ENCODE measurements at places on chromosomes 5 and 9.

DNA sequence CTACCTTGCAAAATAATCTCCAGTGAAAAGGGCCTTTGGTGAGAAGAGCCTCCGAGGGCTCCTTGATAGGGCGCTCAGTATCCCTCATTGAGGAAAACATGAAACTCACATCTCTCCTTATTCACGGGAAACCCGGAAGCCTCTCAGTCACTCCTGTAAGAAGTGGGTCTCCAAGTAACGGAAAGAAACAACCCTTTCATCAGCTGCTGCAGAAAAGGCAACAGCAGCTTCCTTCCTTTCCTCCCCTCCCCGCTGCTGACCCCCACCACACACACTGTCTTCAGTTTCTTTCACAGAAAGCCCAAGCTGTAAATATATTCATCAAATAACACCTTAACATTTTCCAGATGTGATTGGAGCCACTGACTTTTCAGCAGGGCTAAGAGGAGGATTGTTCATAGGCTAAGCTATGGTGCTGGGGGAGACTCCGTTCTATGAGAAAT, 81.4 kb downstream of the C9orf152 start:
- no peak for DNase-seq

DNA sequence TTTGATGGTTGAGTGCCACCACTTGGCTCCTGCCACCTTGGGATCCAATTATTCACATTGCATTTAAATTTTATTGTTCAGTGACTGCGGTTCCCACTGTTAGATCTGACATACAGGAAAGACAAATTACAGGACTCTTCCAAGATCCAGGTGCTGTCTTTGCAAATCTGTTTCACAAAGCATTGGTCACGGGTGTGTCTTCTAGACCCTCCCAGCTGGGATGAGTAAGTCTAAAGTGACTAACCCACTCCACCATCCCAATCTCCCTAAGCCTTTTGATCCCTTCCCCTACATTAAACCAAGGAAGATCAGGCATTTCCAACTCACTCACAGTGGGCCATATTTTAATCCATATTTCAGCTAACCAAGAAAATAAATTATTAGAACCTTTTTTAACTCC, 1016.3 kb upstream of the CTNND2 start:
- DNase-seq, result no peak

DNA sequence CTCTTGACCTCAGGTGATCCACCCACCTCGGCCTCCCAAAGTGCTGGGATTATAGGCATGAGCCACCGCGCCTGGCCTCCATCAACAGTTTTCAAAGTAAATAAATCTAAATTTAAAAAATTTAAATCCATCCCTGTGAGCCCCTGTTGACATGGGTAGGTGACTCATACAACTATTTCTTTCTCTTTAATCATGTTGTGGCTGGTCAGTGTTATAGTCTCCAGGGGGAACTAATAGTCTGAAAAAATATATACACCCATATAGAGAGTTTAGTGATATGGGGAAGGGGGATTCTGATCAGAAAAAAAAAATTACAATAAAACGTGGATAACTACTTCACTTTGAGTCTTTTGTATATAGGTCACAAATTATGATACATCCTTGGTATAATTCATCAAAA, 159.2 kb downstream of the ZNF608 start:
- DNase-seq, result no peak

DNA sequence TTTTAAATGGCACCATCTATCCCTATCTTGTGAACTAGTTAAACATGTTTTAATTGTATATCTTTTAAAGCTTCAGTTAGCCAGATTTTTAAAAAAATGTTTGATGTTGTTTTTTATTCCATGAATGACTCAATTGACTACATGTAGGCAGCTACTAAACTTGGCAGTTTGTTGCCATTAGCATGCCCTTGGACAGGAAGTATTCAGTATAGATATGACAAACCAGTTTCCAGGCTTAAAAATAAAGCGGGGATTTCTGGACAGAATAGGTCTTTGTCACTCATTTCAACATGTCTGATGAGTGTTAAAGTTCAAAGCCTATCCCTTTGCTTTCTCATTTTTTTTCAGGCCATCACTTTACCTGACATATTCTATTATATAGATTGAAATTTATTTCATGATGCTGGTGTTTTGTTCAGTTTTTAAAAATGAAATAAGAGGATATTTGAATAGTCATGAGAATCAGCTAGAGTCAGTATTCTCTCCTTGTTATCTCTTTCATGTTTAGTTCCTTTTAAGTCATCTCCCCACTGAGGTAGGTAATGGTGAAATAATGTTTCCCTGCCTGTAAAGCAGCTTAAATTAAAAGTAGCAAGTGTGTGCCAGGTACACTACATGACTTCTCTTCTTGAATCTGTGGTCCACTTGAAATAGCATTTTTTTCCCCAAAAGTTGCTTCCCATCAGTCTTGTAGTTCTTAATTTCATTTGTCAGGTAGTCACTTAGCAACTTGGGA, 11.9 kb downstream of the TNFAIP8 start:
- DNase-seq, result no peak

DNA sequence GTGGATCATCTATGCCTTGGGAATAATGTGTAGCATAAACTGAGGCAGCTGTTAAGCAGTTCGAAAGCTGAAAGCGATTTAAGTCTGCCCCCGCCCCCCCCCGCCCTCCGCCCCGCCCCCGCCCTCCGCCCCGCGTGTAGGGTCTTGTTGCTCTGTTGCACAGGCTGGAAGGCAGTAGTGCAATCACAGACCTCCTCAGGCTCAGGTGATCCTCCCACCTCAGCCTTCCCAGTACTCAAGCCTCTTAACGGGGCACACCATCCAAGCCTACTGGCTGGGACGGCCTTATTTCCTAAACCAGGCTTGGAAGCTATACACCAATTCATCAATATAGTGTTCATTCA, 945 bp downstream of the ANKDD1B start:
- DNase-seq, result no peak

GRCh38 chr5:135327429-135328127, 71.5 kb downstream of the MACROH2A1 start:
- DNase-seq, result no peak

DNA sequence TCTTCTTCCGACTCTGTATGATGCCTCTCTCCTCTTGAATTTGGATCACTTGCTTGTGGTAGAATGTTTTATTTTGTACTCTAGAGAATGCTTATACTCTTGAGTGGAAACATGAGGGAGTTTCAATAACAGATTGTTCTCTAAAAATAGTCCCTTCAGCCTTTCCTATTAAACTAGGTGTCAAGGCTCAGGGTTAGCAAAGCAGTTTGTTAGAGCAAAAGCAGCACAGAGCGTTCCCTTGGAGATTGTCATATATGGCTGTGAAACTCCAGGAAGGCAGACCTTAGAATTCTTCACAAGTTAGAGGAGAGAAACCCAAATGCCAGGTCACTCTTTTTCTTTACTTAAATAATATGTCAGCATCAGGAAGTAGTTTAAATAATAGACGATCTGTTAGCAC, 33.0 kb downstream of the MAMDC2 start:
- no peak for DNase-seq

GRCh38 chr5:64947031-64947430, 178.3 kb downstream of the CWC27 start:
- no peak for DNase-seq

DNA sequence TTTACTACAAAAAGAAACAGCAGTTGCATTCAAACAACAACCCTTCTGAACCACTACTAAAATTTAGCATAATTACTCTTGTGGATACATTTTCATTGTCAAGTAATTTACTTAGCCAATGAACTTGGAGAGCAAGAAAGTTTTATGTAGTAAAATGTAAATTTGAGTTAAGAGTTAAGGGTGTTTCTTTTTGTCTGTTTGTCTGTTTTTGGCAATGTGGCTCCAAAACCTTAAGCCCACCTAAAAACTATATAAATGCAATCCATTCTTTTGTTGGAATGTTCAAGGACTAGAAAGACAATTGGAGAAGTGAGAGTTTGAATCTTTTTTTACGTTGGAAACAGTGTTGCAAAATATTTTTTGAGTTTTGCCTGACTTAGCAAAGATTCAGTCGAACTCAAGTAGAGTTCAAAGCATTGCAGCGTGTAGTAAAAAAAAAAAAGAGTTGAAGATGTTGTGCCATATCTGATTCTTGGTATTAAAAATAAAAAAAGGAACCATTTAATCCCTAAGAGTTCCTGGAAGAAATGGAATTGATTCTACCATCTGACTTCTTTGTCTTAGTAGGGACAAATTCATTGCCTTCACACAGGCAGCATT, 867 bp downstream of the SYK start:
- no peak for DNase-seq

- no peak for DNase-seq
Measured at GRCh38 chr5:142938266-142938880, 168.2 kb downstream of the ARHGAP26 start.

DNA sequence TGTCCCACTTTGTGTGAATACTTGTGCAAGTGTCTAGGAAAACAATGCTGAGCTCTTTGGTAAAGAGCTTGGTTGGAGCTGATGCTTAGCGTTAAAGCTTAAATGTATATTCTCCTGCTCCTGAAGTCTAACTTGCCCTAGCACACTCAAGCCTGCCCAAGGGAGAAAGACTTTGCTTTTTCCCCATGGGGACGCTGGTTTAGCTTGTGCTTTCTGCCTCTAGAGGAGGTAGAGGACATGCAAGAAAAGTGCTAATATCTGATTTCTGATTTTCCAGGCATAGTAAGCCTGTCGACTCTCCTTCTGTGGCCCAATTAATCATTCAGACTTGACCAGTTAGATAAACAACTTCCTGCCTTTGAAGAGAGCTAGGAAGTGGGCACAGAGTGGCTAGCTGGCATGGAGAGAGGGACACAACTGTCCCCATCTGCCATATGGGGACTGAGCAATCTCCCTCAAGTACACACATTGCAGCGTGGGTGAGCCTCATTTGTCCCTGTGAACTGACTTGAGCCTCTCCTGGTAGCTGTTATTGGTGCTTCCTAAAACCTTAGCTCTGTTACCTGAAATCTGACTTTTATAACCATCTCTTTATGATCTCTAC, 348.4 kb downstream of the BRINP1 start:
- no peak for DNase-seq

DNA sequence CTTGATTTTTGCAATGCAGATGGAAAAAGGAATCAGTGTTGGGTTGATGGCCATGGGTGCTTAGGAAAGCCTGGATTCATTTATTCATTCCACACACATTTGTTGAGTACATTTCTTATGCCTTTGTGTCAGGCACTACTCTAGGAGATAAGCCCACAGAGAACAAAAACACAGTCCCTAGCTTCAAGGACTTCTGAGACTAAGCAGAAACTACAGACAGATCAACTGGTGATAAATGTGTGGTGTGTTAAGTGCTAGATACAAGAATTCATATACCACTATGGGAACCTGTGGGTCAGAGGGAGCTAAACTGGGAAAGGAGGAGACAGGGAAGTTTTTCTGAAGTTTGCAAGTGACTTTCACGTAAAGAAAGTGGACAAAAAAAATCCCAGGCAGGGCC, 119.9 kb downstream of the CEMIP2 start:
- no peak for DNase-seq

DNA sequence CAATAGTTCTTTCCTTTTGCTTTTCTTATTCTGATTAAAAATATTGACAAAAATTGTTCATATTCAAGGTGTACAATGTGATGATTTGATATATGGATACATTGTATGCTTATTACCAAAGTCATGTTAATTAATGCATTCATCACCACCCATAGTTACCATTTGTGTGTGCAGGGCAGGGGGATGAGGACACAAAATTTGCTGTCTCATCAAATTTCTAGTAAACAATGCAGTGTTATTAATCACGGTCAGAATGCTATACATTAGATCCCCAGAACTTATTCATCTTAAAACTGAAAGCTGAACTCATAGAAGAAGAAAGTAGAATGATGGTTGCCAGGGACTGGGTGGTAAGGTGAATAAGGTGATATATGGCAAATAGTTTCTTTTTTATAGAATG, 303.7 kb upstream of the SLC24A2 start:
- DNase-seq, result no peak

DNA sequence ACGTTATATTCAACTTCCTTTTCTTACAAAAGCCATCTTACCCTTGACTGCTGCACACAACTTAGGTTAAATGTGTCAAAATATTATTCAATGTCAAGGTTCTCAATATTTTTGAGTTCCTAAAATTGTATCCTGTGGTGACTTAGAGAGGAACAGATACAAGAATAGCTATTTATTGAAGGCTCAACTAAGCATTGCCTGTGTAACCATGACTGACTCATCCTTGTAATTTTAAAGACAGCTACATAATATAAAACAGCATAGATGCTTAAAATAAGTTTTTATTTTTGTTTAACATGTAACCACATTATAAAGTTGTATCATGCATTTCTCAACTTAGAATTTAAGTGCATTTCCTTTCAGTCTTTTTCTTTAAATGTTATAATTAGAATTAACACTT, 312.9 kb upstream of the RGMB start:
- DNase-seq, result no peak

DNA sequence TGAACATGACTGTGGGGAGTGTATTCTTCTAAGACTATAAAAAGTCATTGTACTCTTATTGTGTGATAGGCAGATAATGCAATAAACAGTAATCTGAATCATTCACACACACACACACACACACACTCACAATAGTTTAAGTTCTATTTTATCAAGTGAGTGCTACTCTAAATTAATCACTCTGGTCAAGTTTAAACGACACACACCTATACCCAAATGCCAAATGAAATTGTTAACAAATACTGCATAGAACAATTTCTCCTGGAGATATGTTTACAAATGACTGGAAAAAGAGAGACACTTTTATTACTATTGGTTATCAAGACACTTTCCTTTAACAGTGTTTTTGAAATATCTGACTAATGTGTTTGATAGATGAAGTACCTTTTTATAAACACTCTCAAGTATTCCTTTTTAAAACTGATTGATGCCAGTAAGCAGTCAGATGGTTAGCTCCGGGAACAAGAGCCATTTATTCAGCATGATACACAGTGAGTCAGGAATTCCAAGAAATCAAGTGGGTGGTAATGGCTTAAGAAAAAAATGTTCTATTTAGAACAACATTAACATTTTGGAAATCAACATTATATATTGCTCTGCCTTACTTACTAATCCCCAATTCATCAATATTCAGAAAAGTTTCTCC, 521.6 kb upstream of the ST8SIA4 start:
- DNase-seq, result no peak

DNA sequence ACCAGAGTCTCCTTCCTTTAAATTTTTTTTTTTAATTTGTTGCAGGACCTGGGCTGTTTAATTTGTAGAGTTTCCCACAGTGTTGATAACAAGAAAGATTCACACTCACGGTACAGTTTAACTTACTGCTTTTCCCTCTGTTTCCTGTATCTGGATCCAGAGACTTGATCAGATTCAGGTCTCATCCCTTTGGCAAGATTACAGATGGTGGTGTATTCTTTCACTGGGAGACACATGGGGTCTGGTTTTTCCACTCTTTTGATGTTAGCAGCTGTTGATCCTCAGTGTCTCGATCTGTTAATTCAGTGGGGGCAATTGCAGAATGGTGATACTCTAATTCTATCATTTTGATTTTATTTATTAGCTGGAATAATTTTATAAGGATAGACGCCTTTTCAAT, 75.4 kb upstream of the TNFAIP8 start:
- no peak for DNase-seq

All from H1 (cell line).